ENCODE measurements at places on chromosomes 1 and 21.

- DNase-seq = no peak
These were observed 8.5 kb downstream of the SOAT1 start for GRCh38 chr1:179302070-179302469.

DNA sequence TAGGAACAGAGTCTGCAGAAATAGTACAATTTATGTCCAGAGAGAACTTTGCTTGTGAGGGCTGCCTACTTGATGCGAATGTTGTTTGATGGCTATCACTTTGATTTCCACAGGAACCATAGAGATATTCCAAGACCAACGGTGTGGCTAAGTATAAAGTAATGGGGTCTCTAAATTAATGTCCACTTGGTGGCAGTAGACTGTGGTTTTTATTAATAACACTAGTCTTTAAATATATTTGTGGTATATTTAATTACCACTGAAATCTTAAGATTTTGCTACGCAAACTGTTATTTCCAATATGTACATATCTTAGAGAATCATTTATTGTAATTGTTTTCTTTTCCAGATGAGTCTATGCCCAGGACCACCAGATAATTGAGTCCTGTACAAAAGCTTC is 647.9 kb downstream of the PLA2G4A start:
- no peak for DNase-seq

- no peak for DNase-seq
These were observed 73.2 kb upstream of the B3GALT2 start for GRCh38 chr1:193259636-193260035.

GRCh38 chr1:15212954-15213291 is 34.1 kb upstream of the FHAD1 start:
- DNase-seq = no peak

DNA sequence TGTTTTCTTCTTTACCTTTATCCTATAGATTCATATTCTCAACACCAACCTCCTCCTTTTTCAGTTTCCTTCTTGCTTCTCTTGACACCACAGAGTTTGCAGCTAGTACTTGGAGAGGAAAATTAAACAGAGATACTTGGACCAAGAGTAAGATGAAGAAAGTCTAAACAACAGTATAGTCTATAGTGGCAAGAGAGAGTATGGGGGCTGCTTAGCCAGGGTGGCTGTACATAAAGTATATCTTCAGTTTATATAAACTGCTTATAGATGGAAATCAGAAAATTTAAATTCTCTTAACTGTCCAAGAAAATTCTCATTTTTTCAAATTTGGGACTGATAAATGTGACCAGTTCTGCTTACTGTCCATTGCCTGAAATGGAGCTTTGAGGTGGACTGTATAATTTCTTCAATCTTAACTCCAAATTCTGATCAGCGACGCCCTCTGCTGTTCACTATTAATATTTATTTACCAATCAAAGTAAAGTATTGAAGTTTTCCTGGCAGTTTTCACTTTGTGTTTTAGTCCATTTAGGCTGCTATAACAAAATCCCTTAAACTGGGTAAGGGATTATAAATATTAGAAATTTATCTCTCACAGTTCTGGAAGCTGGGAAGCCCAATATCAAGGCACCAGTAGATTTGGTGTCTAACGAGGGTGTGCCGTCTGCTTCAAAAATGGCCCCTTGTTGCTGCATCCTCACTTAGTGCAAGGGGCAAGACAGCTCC is 14.8 kb upstream of the METTL18 start:
- peak; percentile 18 for DNase-seq

GRCh38 chr1:96695954-96696353 is 25.6 kb upstream of the PTBP2 start:
- no peak for DNase-seq

- no peak for DNase-seq
These were observed 1.3 kb upstream of the KLHDC7A start for GRCh38 chr1:18479454-18479853.

GRCh38 chr1:78003882-78004718 is 639 bp upstream of the DNAJB4 start:
- DNase-seq = peak; percentile 19

- no peak for DNase-seq
These were observed 38.1 kb downstream of the HSD3B2 start for GRCh38 chr1:119453021-119453420.

GRCh38 chr1:110515041-110515440 is 3.9 kb downstream of the KCNA10 start:
- DNase-seq = no peak

DNA sequence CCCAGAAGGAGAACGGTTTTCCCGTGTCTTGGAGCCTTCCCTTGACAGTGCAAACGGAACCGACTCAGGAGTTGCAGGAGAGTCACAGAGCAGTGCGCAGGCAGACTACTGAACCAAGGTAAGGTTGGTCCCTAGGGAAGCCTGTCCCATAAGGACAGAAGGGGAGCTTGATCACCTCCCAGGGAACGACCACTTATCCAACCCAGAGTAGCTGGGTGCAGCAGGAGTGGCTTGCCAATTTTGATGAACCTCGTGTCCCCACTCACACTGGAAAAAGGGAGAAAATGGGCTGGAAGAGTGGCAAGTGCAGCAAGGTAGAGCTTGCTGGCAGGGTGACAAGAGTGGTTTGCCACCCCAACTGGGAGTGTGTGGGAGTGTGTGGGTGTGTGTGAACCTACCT is 95.1 kb downstream of the LIPI start:
- no peak for DNase-seq

GRCh38 chr1:11028018-11028417 is 15.6 kb downstream of the TARDBP start:
- no peak for DNase-seq

DNA sequence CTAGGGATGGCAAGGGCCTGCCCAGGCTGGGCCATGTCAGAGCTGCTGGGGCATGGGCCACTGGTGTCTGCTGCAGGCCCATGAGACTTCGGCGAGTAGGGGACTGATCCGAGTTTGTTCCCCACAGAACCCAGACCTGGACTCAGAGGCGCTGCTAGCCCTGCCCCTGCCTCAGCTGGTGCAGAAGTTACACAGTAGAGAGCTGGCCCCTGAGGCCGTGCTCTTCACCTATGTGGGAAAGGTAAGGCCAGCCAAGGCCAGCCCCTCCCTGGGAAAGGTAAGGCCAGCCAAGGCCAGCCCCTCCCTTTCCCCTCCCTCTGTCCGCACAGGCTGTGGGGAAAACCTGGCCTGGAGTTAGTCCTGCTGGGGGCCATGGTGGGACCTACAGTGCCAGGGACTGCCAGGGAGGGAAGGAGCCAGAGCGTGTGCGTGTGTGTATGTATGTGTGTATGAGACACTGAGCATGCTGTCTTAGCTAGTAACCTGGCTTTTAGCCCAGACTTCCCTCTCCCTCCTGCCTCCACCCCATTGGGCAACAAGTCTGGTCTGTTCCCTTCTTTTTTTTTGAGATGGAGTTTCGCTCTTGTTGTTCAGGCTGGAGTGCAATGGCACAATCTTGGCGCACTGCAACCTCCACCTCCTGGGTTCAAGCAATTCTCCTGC is 8.0 kb downstream of the FAAH start:
- no peak for DNase-seq

- DNase-seq = no peak
These were observed 48.3 kb downstream of the GNB1 start for GRCh38 chr1:1842360-1843146.

GRCh38 chr1:212587016-212587887 is 21.3 kb upstream of the ATF3 start:
- DNase-seq = no peak

DNA sequence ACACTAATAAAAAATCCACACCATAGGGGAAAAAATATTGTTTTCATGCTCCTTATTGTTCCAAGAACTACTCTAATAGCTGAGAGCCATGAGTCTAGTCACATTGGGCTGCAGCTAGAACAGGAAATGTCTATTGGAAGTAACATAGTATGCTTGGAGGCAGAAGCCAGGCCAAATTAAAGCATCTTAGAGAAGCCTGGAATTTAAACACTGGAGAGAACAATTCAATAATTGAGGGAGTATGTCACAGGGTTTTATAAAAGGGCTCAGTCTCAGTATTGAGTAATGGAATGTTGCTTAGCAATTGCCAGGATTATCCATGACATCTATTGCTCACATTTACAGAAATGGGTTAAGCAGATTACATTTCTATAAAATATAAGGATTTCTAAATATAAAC is 471.3 kb downstream of the LMO4 start:
- DNase-seq = no peak

GRCh38 chr1:66395202-66396061 is 138.5 kb upstream of the SGIP1 start:
- DNase-seq = no peak

GRCh38 chr1:29849038-29849750 is 612.9 kb downstream of the PTPRU start:
- DNase-seq = peak; percentile 16

DNA sequence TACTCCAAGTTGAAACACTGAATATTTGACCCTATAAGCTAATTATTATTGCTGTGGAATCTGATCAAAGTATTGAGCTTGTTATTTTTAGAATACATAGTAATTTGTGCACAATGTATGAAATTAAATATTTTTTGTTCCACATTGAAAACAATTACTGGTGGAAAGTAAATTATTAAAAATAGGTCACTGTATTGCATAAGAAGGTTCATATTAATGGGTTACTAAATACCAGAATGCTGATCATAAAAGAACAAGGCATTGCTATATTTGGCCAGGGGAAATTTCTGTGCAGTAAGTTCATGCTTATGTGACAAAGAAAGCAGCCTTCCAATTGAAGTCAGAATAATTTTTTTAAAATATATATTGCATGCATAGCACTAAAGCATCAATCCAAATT is 159.4 kb downstream of the TPR start:
- no peak for DNase-seq

GRCh38 chr1:97120806-97121205 is 399.2 kb downstream of the PTBP2 start:
- no peak for DNase-seq

DNA sequence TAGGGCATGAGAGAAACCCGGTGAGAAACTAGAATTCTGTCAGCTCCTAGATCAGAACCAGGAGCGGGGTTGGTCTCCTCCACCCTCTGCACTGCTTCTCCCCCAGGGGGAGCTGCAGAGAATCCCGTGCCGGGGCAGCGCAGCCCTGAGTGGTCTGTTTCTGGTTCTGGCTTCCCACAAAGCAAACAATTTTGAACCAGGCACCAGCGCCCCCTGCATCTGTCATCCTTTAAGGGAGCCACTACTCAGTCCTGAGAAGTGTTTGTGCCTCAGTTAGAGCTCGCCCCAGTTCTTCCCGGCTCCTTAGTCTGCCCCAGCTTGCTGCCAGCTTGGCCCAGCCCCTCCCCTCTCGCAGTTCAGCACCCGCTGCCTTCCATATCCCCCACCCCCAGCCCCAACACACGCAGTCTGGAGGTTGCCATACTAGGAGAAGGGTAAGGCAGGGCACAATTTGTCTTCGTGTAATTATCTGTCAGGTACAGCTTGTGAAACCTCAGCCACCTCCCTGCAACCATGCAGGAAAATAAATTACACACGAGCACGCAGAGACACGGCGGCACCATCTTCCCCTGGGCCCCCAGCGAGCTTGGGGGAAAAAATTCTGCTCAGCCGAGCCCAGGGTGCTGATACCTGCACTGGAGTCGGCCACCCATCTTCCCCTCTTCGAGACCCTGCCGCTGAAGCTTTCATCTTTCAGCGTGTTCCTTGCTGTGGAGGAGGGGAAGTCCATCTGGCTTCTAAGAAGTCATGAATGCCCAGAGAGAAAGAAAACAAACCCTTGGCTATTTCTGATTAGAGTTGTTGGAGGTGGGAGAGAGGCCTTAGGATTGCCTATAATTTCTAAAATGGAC is 62.6 kb upstream of the CD1D start:
- no peak for DNase-seq

- no peak for DNase-seq
These were observed 115.6 kb upstream of the RUNX3 start for GRCh38 chr1:25045480-25046193.

DNA sequence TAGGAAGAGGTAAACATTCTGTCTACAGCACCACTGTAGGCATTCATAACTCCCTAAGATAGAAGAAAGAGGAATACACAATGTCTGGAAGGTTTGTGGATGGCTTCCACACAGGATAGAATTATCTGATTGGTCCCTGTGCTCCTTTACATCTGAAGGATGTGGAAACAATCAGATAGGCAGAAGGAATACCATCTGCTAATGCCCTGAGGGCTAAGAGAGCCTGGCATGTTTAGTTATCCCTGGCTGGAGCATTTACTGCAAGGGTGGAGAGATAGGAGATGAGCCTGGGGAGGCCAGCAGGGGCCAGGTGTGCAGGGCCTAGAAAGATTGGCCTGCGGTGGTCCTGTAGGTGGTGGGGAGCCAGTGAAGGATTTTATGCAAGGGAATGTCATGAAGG is 8.6 kb upstream of the ACBD3 start:
- DNase-seq = no peak

GRCh38 chr1:36864182-36864822 is 170.0 kb downstream of the GRIK3 start:
- peak; percentile 23 for DNase-seq

GRCh38 chr1:4115191-4115900 is 215.3 kb upstream of the C1orf174 start:
- no peak for DNase-seq

- DNase-seq = no peak
These were observed 9.0 kb upstream of the IFFO2 start for GRCh38 chr1:18965206-18966173.

DNA sequence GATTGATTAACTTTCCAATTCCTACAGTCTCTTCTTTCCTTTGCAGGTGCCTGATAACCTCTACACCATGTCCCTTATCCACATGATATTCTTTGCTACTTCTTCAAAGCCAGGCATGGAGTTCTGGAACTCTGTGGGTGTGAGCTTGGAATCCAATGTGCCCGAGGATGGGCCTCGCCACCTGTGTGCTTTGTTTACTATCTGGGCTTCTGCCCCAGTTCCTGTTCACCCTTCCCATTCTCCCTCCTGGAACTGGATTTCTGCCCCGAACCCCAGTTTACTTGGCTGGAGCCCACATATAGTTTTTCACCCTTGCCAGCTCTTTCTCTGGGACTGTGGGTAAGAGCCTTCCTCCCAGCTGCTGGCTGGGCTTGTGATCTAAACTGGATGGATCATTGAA is 75.2 kb upstream of the AK4 start:
- DNase-seq = no peak

- DNase-seq = no peak
These were observed at the start of gene S100A16 for GRCh38 chr1:153612755-153613331. S100A16 (minus strand) TSS chr1:153613137; CDS start chr1:153608151, 4,986 bp downstream.

GRCh38 chr1:14794136-14794768 is 195.8 kb downstream of the KAZN start:
- no peak for DNase-seq

- no peak for DNase-seq
These were observed 99.1 kb downstream of the MT1HL1 start for GRCh38 chr1:236904892-236905741.

Data from activated CD4-positive, alpha-beta T cell treated with anti-CD3 and anti-CD28 coated beads for 24 hours (primary cell).